A549 treated with RU486 at 1 μM for 4 hours (cell line): ENCODE measurements at places on chromosomes 2 and 18. TPM values are rescaled to one million over a fixed set of nuclear protein-coding genes. Genes with fewer than 3 reads are reported as not detected.

The IL36RN gene
- total RNA-seq: 0.06 to 0.59 TPM (median 0.08 TPM) in 4 of 5 replicates, not detected in the other

The AQP12A gene
- not detected in 5 replicates for total RNA-seq

The DNAH7 gene
- 0.56 to 1.7 TPM (median 1.0 TPM) in 5 replicates for total RNA-seq

The ANKRD12 gene
- total RNA-seq: 1.5 to 4.9 TPM (median 4.1 TPM) in 5 replicates

The CYTIP gene
- total RNA-seq: not detected in 5 replicates

The SAG gene
- not detected in 5 replicates for total RNA-seq

The DPYSL5 gene
- 3.2 to 8.0 TPM (median 4.0 TPM) in 5 replicates for total RNA-seq

The ANKRD30B gene
- not detected in 5 replicates for total RNA-seq

The RBM44 gene
- total RNA-seq: 0.14 to 0.33 TPM (median 0.18 TPM) in 5 replicates
